ENCODE measurements at places on chromosomes 6 and 20.
A peak's percentile ranks its signal among the peaks of the same experiment; 100 is the strongest.

DNA sequence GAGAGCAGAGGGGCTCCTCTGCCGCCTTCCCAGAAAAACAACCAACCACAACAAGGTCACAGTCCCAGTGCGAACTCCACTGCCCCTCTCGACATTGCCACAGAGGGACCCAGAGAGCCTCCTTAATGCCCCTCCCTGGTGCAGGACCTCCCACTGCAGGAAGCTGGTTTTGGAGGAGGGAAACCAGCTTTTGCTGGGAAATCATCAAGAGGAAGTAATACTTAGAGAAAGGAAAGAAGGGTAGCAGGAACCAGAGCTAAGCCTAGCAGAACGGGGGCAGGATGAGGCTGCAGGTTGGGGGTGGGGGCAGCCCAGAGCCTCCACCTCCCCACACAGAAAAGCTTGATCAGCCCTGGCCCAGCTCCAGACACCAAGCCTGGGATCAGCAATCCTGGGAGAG is 37.7 kb upstream of the SIRPA start:
- no peak for DNase-seq

GRCh38 chr6:127578900-127579299 is 1.9 kb downstream of the C6orf58 start:
- DNase-seq, result no peak

GRCh38 chr6:168107191-168107983 is 28.4 kb upstream of the FRMD1 start:
- no peak for DNase-seq

DNA sequence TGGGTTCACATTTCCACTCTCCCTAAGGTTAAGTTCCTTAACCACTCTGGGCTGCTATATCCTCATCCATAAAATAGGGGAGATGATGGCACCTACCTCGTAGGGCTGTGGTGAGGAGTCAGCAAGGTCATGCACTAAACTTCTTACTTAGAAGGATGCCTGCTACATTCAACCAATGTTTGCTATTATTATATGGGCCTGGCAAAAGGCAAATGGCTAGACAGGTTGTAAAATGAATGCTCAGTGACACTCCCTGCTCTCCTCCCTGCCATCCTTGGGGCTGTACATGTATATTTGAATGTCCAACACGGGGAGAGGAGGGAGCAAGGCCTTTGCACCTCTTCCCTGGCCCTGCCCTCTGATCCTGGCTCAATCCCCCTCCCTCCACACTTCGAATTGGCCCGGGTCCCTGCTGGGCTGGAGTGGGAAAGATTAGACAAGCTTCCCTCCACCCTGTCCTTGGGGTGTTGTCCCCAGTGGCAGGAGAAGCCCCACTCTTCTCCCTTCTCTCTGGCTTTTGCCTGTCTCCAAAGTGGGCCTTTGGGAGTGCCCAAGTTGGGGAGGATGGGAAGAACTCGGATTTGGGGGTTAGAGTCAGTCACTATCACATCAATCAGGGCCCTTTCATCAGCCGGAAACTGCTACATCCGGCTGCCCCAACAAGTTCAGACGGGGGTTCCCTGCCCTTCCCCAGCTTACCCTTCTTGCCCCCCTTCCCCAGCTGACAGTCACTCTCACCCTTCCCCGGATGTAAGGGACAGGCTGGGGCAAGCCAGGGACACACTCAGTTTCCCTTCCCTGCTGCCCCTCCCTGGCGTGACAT is 36.3 kb upstream of the VEGFA start:
- peak; percentile 72 for DNase-seq

DNA sequence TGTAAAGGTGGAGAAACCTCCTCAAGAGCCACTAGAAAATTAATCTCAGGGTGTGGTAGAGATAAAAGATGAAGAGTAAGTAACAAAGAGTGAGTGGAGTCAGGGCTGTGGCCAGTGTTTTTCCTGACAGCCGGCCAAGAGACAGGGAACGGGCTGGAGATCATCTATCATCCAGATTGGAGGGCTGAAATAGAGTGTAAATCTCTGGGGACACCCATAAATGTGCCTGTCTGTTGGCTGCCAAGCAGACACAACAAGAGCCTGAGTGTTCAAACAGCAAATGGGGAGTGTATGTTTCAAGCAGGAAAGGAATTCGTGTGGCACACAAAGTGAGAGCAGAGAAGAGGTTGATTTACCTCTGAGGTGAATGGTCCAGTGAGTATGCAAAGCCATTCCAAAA is 326.4 kb upstream of the KHDRBS2 start:
- DNase-seq, result no peak

GRCh38 chr6:33702345-33702977 is 9.0 kb downstream of the UQCC2 start:
- DNase-seq, result no peak

GRCh38 chr20:46305331-46305972 is 2.8 kb downstream of the CDH22 start:
- no peak for DNase-seq

DNA sequence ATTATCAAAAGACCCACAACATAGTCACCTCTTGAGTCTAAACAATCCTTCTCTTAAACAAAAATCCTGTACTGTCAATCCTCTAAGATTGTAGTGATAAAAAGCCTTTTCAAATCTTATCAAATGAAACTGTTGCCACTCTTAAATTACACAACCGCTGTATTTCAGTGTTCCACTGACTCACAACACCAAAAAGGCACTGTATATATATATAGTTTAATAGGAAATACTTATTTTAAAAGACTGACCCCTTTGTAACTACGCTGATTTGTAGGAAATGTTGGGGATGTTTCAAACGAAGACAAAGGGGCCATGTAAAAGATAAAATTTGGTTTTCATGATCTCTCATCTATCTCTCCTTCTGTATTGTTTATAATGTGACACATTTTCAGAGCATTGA is 14.1 kb downstream of the CPNE1 start:
- no peak for DNase-seq

- DNase-seq, result no peak
These were observed 33.0 kb downstream of the PYGB start for GRCh38 chr20:25280574-25281535.

- no peak for DNase-seq
These were observed 262.8 kb upstream of the MAP3K7 start for GRCh38 chr6:90849686-90850085.

GRCh38 chr6:42914546-42914945 is 1.3 kb upstream of the PTCRA start:
- no peak for DNase-seq

- no peak for DNase-seq
These were observed 168.9 kb downstream of the FRK start for GRCh38 chr6:115891750-115892149.

- no peak for DNase-seq
These were observed 59.2 kb upstream of the THBS2 start for GRCh38 chr6:169312658-169313346.

DNA sequence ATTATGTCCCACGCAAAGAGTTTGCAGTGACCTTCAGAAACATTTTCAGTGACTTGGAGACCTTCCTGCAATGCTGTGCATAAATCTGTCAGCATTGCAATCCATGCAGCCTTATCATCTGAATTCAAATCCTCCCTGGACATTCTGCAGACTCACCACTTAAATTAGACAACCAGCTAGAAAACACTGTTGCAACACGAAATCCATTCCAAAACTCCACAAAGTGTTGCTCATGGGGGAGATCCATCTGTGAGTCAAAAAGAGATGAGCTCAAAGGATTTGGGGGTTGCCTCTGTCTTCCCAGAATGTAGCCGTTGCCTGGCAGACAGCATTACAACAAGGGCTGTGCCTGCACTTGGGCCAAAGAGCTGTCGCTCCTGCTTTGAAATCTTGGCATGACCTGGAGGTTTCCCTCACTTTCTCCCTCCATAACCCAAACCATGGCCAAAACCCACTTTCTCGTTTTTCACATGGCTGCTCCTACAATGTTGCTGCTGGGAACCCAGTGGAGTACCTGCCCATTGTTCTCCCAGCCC is 163.5 kb upstream of the CDYL start:
- no peak for DNase-seq

DNA sequence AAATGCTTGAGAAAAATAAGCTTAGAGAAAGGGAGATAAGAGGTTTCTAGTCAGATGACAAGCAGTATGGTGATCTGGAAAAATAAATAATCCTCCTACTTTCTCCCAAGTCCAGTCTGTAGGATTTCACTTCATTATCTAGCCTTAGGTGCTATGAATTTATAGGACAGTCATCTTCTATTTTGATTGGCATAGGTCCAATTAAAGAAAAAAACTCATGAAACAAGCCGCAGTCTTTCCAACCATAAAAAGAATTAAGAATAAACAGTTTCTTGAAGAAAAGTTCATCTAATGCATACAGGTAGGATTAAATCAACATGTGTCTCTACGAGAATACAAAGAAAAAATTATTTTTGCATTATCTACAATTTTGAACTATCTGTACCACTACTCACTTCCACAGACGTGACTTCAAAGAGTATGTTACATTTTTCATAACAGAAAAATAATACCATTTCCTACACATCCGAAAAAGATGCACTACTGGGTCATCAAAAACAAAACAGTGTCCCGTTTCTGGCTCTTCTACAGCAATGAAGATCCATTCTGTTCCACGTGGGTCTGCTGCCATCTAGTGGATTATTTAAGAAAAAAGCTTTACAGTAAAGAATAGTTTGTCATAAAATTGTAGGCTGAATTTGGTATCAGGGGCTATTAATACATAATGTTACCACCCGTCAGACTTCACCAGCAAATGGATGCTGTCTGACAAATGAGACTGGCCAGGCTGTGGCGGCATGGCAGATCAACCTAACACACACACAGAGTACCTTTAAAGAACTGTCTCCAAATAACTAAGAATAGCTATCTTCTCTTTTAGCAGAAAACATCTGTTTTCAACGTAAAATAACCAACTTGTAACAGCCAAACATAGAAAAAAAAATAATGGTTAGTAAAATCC is 28.9 kb downstream of the STX7 start:
- peak; percentile 62 for DNase-seq

GRCh38 chr6:32967151-32968091 is 973 bp upstream of the BRD2 start:
- DNase-seq, result peak; percentile 60

Measured in Jurkat, Clone E6-1 (cell line).